ENCODE measurements at places on chromosomes 11 and 22. TPM values are rescaled to one million over a fixed set of nuclear protein-coding genes. Genes with fewer than 3 reads are reported as not detected.
A peak's percentile ranks its signal among the peaks of the same experiment; 100 is the strongest.

GRCh38 chr11:118358071-118358470 lies 1.3 kb upstream of the UBE4A start:
- DNase-seq: no peak

GRCh38 chr11:133800666-133801065 lies 44.6 kb downstream of the SPATA19 start:
- DNase-seq: no peak

GRCh38 chr11:121613724-121614123 lies 161.0 kb upstream of the SORL1-AS1 start:
- DNase-seq: no peak

GRCh38 chr11:86365546-86365945 lies 9.1 kb upstream of the CCDC81 start:
- no peak for DNase-seq

DNA sequence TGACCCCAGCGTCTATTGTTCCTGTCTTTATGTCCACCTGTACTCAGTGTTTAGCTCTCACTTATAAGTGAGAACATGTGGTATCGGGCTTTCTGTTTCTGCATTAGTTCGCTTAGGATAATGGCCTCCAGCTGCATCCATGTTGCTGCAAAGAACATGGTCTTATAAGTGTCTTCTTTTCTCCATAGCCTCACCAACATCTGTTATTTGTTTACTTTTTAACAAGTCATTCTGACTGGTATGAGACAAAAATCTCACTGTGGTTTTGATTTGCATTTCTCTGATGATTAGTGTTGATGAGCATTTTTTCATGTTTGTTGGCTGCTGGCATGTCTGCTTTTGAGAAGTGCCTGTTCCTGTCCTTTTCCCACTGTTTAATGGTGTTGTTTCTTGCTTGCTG lies 21.7 kb upstream of the SLN start:
- DNase-seq: no peak

DNA sequence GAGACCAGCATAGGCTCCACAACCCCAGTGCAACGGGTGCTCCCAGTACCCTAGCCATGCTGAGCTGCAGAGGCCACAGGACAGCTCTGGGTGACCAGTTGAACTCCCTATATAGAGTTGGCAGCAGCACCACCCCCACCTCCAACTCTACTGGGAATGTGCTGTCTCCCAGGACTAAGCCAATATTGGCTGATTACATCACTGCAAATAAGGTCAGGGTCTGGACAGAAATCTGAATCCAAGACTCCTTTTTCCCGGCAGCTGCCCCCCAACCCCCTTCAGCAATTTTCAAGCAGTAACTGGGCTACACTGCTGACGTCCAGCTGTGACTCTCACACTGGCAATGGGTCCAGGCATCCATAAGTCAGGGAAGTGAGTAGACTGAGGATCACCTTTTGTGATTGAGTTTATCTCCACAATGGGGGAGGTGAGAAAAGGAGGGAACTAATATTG lies at the start of gene HPX:
HPX (minus strand) TSS at position 82 of the 453 bp plus-strand sequence; CDS start at position 58, 24 bp downstream.
- no peak for DNase-seq

GRCh38 chr22:24068377-24068680 lies 57.2 kb downstream of the CABIN1 start:
- no peak for DNase-seq

DNA sequence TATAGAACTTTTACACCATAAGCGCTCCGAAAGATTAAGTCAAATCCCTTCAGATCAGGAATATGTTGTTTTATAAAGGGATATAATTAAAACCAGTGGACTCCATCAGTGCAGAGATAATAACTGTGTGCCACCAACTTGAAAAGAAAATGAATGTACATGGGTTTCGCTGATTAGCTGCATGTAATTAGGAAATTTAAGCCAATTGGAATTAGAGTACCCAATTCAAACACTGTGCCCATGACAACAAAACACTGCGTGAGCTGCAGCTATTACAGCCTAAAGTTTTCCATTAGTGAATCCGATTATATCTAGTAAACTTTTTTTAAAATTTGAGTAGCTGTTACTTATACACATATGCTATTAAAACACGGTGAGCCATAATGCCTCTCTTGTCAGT lies 392.3 kb upstream of the ARHGAP42 start:
- DNase-seq: no peak

DNA sequence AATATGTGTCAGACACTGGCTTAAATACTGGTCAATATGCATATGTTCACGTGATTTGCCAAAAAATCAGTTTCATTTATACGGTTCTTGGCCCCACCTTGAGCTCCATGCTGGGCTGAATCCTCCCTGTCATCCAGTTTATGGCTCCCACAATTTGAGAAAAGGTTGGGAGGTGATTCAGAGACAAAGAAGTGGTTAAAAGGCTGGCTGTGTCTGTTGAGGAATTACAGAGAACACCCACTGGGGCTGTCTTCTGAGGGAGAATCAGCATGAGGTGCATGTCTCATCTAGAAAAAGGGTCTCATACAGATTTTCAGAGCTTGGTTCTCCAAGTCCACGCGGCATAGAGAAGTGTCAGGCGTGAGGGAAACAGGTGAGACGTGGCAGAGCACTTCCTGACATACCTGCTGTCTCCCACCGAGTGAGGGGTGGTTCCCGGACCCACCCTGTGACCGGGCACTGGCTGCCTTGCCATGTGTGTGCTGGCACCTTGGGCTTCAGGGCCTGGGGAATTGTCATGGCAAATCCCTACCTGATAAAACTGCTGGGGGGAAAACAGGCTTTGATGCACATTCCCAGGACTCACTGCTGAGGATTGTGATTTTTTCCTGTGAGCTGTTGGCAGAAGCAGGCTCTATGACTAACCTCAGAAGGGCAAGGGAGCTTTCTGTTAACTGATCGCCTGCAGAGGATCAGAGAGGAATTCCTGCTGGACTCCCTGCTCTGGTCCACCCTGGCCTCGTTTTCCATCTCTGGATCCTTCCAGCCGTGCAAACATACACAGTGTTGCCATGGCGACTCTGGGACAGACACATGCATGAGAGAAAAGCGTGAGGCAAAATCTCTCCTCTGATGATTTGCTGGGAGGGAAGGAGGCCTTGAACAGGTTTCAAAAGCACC lies 223.6 kb downstream of the ADAMTS15 start:
- no peak for DNase-seq

GRCh38 chr11:12717851-12718291 lies 43.6 kb downstream of the TEAD1 start:
- no peak for DNase-seq

DNA sequence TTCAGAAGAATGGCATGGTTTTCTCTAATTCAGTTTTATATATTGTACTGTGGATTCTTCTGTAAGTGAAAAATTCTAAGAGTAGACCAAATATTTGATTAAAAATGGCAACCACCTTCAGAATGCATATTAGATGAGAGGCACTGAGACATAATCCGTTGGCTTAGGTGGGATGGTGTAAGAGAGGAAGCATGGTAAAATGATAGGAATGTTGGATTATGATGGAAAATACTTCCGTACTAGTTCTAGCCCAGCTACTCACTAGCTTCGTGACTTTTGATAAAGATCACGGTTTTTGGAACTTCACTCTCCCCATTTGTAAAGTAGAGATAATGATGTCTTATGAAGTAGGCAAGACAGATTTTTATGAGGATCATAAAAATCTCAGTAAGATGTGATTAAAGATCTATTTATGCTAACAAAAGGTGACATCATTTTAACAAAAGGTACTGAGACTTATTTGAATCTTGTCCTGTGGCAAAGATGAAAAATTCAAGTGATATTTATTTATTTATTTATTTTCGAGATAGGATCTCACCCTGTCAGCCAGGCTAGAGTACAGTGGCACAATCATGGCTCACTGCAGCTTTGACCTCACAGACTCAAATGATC lies 37.5 kb downstream of the UVRAG start:
- no peak for DNase-seq

GRCh38 chr11:120335556-120335907 lies 681 bp upstream of the ARHGEF12 start:
- no peak for DNase-seq

DNA sequence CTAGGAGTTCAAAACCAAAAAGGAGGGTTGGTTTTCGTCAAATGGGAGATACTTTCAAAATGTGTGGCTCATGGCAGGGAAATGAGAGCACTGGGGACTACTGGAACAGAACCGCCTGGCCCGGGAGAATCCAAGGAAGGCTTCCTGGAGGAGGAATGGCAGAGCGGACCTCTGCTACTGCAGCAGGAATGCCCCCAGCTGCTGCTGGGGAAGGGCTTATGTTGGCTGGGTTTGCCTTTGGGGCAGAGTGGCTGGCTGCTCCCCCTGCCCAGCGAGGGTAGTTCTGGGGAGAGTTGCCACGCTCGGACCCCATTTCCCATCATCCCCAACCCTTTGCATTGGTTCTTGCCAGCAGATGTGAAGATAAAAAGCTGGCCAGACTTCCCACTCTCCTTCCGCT lies 10.6 kb upstream of the APOBEC3A start:
- DNase-seq: no peak

GRCh38 chr11:126366064-126366822 lies 10.8 kb downstream of the ST3GAL4 start:
- DNase-seq: no peak

DNA sequence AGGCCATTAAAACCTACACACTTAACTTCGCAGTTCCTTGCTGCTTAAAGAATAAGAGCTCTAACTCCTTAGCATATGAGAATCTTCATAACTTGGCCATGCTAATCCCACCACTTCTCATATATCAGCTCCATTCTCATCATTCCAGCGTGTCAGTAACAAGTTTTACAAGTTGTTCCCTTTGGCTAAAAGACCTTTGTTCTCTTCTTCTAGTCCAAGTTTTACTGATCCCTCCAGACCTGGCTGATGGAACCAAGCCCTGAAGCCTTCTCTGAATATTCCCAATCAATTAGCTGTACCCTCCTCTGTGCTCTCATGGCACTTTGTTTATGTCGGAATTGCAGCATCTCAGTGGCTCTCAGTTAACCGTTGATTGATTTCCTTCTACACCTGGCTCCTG lies 35.8 kb downstream of the GAB2 start:
- DNase-seq: no peak

GRCh38 chr11:81072273-81072672 lies 1631.4 kb upstream of the TENM4 start:
- no peak for DNase-seq

DNA sequence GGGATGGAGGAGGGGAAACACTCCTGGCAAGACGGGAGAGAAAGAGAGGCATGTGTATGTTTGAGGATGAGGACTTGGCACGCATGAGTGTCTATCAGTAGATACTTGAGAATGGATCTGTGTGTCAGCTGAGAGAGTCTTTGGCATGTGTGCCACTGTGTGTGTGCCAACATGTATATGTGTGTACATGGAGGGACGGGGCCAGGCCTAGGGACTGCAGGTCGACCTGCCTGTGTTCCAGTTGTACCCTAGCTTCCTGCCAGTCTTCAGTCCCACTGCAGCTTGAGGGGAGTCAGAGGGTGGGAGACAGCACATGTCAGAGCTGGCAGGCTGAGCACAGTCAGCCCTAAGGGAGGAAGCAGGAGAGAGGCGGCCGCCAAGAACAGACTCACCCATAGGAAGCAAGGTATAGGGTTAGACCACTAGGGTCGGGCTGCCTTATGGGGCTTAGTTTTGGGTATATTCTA lies 5.6 kb downstream of the CLCF1 start:
- DNase-seq: no peak

- DNase-seq: no peak
Observed at GRCh38 chr11:57885298-57886050, 123.9 kb downstream of the CTNND1 start.

- DNase-seq: no peak
Observed at GRCh38 chr11:44203270-44204043, 106.5 kb downstream of the ALX4 start.

DNA sequence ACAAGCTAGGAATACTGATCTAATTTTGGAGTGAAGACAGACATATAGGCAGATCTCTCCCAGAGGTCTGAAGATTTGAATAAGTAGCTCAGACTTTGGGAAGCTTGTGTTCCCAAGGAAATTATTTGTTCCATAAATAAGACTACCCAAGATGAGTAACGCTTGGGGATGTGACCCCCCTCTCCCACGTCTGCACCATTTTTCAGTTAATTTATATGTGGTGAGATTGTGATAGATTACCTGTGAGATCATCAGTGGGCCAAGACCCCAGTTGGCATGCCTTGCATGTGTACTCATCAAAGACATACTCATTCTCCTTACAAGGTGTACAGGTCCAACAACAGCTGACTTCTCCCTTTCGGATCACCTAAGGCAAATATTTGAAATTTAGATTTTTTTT lies 252.8 kb upstream of the CTSC start:
- DNase-seq: no peak

- no peak for DNase-seq
Observed at GRCh38 chr11:124278261-124278660, 22.1 kb downstream of the OR8G5 start.

- no peak for DNase-seq
Observed at GRCh38 chr22:42039271-42039670, 31.3 kb downstream of the NAGA start.

DNA sequence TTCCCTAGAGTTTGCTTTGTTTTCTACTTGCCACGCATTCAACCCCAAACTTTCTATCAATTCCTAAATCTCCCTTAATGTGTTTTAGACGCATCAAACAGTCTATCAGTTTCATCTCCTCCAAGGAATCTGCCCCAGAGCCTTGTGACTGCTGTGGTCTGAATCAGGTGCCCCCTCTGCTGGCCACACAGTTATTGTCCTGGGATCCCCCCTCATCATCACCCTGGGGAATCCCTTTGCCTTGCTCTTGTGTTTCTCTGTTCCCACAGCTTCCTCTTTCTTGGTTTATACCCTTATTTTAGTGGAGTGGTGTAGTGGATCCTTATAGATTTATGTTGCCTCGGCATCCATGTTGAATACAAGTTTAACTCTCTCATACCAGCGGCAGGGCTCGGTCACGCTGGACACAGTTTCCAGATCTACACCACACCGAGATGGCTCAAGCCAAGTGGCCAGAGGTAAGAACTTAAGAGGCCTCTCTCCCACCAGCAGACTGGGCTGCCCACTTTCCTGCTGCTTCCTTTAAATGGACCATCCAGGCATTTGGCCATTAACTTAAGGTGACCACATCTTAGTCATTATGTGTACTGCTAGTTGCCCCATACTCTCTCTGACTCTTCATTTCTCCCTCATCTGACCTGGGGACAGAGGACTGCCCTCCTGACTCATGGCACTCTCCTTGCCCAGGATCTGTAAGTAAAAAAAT lies 8.2 kb downstream of the UPB1 start:
- peak; percentile 82 for DNase-seq

GRCh38 chr11:134380785-134381184 lies 31.3 kb downstream of the B3GAT1 start:
- DNase-seq: no peak

GRCh38 chr11:93767018-93767417 lies 17.1 kb upstream of the MED17 start:
- no peak for DNase-seq

GRCh38 chr22:30347255-30347892 lies 9.3 kb downstream of the SF3A1 start:
- no peak for DNase-seq

Gene NRXN2
- polyA plus RNA-seq: not detected

Gene ABTB2
- polyA plus RNA-seq: 0.05 TPM

Gene NEU3
- polyA plus RNA-seq: 3.9 TPM

Gene NEAT1
- 1.0 TPM for polyA plus RNA-seq

Gene FIBIN
- not detected for polyA plus RNA-seq

Gene CNIH2
- not detected for polyA plus RNA-seq

Gene ROBO3
- not detected for polyA plus RNA-seq

Gene GUCY1A2
- not detected for polyA plus RNA-seq

Gene TREH
- not detected for polyA plus RNA-seq

Gene MS4A3
- 0.57 TPM for polyA plus RNA-seq

Data from naive B cell (primary cell).